Activated CD8-positive, alpha-beta T cell treated with anti-CD3 and anti-CD28 coated beads, Interleukin-2, amount 10 ng/mL, durations not matched to agents 7 days and 5 days (primary cell): ENCODE measurements at places on chromosomes 7 and 10. TPM values are rescaled to one million over a fixed set of nuclear protein-coding genes. Genes with fewer than 3 reads are reported as not detected.

DNA sequence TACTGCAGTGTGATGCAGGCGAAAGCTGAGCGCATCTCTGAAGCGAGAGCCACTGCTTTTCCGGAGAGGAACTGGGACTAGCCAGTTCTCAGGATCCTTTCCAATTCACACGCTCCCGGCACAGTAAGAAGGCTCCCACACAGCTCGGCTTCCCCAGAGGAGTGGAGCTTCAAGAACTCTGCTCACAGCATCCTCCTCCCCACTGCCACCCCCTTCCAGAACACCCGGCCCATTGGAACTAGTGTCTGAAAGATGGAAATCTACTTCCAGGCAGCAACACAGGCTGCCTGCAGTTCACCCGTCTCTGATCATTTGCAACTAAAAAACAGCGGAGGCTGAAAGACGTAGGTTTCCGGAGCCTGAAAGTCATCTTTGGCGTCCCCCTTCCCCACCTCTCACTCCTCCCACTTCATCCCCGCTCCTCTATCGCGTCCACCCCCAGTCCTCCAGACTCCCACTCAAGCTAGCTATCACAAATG is at the start of gene DGKB:
DGKB (minus strand) TSS at position 163 of the 479 bp plus-strand sequence.
- no peak for DNase-seq

GRCh38 chr7:138349841-138350700 is 110.0 kb upstream of the TRIM24 start:
- DNase-seq: no peak

GRCh38 chr10:45325116-45325515 is 9.7 kb upstream of the OR13A1 start:
- no peak for DNase-seq

- no peak for DNase-seq
Observed at GRCh38 chr10:83764666-83765065, 374.6 kb upstream of the GHITM start.

DNA sequence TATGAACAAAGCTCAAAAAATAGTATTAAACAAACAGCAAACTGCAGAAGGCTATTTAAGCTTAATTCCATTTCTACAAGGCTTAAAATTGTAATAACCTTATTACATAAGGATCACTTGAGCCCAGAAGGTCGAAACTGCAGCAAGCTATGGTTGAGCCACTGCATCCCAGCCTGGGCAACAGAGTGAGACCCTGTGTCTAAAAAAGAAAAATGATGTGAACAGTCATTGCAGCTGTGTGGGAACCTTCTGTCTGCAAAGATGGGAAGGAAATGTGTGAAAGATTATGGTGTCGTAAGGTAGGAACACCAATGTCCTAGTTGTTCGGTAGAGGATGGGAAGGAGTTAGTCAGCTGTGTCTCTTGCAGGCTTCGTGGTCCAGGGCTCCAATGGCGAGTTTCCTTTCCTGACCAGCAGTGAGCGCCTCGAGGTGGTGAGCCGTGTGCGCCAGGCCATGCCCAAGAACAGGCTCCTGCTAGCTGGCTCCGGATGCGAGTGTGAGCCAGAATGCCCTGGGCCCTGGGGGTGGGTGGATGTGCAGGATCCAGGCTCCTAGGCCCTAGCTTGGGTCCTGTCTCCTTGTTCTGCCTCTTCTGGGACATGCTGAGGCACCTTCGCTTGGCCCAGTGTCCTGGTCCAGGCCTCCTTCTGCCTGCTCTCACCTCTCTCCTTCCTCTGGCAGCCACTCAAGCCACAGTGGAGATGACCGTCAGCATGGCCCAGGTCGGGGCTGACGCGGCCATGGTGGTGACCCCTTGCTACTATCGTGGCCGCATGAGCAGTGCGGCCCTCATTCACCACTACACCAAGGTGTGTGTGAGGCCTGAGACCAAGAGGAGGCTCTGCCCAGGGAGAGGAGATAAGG is 9.1 kb downstream of the C10orf62 start:
- DNase-seq: no peak

- no peak for DNase-seq
Observed at GRCh38 chr10:48704156-48704555, 19.5 kb downstream of the WDFY4 start.

MLXIPL gene
- not detected for total RNA-seq

- no peak for DNase-seq
Observed at GRCh38 chr7:27714831-27715444, 25.0 kb upstream of the TAX1BP1 start.

GTF2I gene
- total RNA-seq: 173 TPM

DNA sequence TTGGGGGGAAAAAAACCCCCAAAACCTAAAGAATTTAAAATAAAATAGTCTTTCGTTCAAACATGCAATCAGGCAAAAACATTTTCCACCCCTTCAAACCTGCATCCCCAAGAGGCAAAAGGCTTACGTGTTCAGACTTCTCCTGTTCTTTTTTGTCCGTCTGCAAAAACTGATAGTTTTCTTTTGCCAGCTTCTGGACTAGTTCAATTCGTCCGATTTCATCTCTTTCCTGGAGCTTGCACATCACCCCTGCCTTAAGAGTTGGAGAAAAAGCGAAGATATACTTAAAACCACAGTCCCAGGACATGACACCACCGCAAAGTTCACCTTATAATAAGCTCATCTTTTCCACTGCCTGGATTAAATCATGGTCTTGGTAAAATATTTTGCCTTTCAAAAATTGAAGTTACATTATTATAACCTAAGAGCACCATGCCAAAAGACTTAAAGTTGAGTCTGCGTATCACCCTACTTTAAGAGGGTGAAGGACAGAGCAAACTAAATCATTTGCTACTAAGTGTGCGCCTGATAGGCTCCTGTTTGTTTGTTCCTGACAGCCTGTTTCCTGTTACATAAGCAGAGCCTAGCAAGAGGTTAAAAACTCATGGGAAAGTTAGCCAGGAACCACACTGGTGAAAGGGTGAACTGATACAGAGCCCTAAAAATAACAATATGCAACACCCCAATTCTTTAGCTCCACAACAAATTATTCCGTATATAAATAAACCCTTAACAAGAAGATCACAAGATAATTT is 137.0 kb downstream of the RAPGEF5 start:
- no peak for DNase-seq

TRPV5 gene
- not detected for total RNA-seq

DNA sequence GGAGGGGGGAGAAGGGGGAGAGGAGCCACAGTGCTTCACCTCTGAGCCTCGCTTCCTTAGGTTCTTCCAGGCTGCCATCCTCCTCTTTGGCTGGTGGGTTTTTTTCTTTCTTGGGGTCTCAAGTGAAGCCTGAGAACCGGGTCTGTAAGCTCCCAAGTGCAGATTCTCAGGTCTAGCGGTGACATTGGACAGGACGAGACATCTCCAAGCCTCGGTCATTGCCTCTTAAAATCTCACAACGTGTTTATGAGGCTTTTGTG is 817 bp upstream of the IL15RA start:
- DNase-seq: no peak

- DNase-seq: no peak
Observed at GRCh38 chr7:37318541-37318940, 130.1 kb downstream of the ELMO1 start.

TMEM106B gene
- total RNA-seq: 48.9 TPM

DNA sequence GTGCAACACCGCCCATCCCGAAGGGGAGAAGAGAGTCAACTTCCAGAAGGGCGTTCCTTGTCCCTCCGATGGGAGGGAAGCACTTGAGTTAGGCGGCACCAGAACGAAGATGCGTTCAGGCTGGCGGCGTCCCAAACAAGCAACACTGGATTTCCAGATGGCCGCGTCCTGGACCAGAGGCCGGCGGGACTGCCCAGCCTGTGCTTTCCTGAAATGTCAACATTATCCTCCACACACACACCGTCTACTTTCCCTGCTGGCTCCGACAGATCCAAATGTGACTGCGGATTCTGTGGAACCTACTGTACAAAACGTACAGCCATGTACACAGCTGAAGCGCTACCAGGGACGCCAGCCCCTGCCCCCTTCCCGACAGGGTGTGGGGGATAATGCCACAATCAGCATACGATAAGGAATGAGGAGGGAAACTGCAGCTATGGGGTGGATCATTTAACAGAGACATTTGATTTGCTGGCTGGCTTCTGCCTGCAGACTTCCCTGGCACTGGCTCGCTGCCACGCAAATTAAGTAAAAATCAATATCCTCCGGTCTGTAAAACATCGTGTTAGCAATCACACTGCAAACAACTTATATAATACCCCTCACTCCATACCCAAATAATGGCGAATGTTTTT is 82.1 kb downstream of the ZRANB1 start:
- no peak for DNase-seq

- no peak for DNase-seq
Observed at GRCh38 chr7:14286036-14286435, 296.6 kb upstream of the ETV1 start.

DNA sequence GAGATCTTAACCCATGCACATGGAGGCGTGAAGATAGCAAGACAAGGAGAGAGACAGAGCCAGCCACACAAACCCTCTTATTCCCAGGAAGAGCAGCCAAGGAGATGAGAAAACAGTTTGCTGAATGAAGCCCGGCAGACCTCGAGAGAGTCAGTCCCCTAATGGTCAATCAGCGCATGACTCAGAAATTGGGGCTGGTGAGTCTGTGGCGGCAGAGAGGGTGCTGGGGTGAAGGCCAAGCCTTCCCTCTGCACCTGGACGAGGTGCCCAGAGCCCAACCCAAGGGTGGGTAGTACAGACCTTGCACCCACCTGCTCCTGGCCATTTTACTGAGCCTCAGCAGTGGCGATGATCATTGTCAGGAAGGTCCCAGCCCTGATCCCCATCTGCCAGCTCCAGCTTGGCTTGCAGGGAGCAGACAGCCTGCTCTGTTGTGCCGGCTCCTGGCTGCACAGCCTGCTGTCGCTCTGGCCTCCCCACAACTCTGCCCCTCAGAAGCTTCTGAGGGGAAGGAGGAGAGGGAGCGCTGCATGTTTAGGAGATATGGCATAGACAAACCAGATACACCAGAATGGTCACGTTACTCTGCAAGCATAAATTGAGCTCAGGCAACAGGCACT is 256.6 kb downstream of the RPS24 start:
- no peak for DNase-seq

DNA sequence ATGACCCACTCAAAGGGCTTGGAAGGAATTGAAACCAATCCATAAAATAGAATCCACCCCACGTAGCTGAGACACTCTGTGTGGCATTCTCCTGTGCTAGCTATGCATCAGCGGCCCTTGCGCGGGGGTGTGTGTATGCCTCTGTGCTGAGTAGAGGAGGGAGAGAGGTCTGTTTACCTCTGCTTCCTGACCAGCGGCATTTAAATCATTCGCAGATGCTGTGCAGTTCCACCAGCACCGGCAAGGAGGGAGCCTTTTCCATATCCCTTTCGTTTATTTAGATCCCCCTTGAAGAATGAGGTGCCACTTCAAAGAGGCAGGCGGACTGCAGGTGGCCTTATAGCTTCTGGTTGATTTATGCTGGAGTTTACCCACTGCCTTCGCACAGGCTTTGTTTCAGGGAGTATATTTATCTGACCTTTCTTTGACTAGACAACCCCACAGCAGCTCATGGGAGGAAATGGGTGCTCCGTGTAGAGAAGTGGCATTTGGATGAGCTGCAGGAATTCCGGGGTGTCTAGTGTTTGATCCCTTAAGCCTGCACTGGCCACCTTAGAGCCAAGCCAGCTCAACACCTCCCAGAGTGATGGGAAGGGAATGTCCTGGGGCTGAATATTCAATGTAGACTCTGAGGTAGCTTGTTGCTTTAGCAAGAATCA is 11.4 kb downstream of the C10orf53 start:
- DNase-seq: no peak

AMZ1 gene
- total RNA-seq: not detected

DNA sequence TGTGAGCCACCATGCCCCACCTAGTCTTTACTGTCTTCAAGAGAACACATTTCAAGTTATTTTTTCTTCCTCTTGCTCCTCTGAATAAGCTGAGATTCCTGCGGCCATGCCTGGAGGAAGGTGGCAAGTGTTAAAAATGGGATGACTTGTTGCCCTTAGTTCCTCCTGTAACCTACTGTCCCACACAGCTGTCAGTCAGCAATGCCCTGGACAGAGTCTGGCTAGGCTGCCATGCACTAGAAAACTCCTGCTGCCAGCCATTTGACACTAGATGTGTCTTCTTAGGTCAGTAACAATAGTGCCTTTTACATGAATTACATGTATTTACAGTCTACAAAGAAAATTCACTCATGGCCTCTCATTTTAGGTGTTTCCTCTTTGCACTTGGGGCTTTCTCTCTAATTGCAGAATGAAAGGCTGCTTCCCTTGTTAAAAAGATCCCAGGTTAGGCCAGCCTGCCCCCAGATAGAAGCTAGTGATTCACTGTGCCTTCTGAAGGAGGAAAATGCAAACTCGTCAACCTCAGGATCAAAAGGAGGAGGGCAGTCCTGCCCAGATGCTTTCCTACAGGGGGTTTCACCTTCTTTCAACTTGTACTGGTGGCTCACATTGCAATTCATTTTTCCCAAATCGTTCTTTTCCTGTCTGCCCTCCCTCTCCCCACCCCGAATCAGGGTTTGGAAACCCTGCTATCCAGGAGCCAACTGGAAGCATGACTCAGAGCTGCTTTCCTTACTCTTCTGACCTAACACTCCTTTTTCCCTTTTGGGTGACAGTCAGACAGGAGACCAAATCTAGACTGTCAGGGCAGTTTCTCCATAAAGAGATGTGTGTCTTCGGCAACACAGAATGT is 136.6 kb downstream of the SPAG6 start:
- DNase-seq: no peak

AGAP9 gene
- total RNA-seq: 2.7 TPM

GSTO2 gene
- total RNA-seq: 0.94 TPM
